Dorsolateral prefrontal cortex (tissue), 122 donors: ENCODE measurements at places on chromosomes 6 and 20.

DNA sequence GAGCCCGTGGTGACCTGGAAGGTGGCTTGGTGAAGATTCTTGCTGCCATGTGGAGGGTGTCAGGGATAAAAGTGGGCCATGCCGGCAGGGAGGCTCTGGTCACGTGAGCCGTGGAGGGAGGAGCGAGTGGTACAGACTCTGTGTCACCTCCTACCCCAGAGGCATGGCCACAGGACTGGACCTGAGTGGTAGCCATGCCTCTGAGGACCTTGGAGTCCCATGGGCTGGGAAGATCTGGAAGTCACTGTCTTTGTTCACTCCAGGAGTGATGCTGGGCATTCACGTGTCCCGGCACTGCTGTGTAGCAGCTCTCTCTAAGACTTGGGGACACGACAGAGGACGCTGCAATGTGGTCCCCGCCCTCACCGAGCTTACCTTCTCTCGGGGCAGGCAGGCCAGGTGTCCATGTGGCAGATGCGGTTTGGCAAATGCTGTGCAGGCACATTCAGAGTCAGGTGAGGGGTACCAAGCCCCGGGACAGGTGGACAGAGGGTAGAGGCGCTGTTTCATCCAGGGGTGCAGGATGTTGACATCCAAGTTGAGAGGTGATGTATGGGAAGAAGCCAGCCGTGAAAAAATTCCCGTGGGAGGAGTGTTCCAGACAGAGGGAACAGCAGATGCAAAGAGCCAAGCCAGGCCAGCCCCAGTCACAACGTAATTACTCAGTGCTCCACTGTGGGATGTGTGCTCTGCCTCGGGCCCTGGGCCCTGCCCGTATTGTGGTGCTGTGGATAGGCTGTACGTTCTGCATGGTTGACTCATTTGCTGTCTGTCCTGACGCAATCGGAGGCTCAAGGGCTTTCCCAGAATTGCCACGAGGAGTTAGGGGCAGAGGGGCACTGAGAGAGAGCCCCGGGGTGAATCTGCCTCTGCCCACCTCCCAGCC is 307.8 kb downstream of the TAF4 start:
- DNase-seq: no peak

DNA sequence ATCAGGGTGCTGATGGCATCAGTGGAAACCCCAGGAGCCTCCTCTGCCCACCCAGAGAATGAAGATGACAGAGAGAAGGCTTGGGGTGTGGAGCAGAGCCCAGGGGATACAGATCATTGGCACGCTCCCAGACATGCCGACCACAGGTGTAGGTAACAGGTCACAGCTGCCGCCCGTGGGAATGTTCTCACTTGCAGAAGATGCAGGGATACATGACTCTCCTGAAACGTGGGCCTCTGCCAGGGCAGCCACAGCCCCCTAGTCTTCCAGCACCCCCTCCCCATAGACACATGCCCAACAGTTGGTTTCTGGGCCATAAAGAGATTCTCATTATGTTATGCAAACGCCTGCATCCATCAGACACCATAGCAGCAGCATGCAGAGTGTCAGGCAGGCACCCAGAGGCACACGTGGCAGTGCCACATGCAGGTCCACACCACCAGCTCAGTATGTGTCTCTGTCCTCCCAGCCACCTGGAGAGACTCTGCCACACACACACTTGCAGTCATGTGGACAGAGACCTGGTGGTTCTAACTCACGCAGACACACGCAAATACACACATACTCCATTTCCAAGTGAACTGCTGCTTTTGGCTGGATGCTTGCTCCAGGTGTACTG is 45.5 kb downstream of the LRFN2 start:
- DNase-seq: peak; percentile 84

DNA sequence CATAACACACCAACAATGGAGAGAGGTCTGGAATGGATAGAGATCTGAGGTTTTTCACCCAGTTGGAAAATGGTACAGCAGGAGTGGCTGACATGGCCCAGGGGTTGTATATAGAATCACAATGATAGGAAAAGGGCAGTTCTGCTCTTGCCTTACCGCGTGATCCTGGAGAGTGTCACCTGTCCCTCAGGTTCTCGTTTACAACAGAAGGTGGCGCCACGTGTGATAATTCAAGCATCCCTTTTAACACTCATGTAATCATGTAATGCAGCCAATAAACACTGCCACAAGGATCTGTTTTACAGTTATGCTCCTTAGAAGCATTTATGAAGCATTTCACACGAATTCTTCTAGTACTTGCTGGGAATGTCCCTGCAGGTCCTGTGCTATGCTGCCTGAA is 12.9 kb upstream of the WFDC2 start:
- no peak for DNase-seq

- DNase-seq: no peak
These were observed 330.6 kb upstream of the MARCKS start for GRCh38 chr6:113526553-113526952.

GRCh38 chr6:28710466-28711191 is 184.9 kb downstream of the GPX5 start:
- DNase-seq: no peak

DNA sequence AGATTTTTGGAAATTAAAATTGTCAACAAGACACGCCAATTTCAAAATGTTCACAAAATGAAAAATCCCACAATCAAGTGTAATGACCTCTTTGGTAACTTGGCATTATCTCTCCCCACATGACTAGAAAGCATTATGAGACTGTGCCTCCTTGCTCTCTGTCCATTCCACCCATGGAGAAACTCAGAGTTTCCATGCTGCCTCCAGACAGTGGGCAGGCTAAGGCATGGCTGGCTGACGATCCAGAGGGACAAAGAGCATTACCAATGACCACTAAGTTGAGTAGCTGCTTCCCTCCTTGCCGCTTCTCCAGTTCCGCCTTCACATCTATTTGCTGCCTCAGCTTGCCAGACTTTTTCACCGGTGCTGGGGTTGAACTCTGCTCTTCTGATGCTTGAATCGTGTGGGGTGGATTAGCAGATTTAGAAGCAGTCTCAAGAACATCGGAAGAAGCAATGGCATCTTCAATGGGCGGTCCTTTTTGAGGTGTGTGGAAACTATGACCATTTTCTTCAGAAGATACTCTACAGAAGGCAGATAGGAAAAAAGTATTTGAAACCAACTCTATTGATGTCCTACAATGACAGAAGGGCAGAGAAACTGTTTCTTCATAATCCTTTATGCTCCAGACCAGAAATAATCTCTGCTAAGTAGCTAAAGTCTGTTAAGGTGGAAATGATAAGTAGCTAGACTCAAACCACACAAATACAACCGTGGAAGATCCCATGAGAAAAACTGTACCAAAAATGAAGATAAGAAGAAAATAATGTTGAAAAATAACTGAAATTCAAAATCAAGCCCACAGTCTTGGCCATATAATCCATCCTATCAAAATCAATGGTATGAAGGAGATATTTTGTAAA is 47.5 kb upstream of the ALDH8A1 start:
- DNase-seq: no peak

- DNase-seq: no peak
These were observed 285.1 kb downstream of the BMP7 start for GRCh38 chr20:56981301-56981700.

- DNase-seq: no peak
These were observed 1.2 kb upstream of the PHACTR3 start for GRCh38 chr20:59603176-59603575.

DNA sequence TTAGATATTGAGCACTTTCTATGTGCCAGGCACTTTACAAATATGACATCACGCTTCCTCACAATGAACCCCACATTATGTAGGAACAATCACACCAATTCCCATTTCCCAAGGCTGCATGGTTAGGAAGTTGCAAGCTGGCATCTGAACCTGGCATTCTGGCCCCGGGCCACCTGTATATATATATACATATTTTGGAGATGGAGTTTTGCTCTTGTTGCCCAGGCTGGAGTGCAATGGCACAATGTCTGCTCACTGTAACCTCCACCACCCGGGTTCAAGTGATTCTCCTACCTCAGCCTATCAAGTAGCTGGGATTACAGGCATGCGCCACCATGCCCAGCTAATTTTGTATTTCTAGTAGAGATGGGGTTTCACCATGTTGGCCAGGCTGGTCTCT is 30.4 kb downstream of the SRC start:
- no peak for DNase-seq

DNA sequence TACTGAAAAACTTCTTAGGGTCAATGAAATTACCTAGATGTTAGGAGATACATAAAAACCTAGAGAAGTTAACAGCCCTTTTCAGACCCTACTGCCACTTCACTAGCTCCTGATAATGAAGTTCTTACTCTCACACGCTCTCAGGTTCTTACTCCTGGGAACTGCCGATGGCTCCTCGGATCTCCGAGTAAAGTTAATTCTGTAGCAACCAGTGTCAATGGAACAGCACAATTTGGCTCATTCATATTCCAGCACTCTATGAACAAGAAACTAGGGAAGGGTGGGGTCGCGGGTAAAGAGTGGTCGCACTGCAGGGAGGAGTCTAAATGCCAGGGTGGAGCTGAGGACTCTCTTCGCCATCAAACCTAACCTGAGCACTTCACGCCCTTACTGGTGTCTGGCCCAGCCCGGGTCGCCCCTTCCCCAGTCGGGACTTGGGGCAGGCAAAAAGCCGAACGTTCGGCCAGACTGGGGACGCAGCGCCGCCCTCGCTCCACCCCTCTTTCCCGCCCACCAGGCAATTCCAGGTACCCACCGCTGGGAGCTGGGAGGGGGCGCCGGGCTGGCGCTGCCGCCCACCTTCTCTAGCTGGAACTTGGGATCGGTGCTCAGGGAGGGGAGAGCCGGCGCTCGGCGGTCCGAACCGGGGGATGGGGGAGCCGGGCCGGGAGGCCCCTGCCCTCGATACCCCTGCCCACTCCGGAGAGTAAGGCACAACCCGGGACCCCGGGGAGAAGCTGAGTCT is 744 bp downstream of the RAB23 start:
- DNase-seq: no peak

GRCh38 chr6:3449750-3450305 is 7.0 kb downstream of the SLC22A23 start:
- DNase-seq: no peak

GRCh38 chr6:112571488-112572270 is 224.5 kb downstream of the RFPL4B start:
- no peak for DNase-seq

- DNase-seq: no peak
These were observed 93.0 kb upstream of the MAFB start for GRCh38 chr20:40782043-40782368.

GRCh38 chr6:2748183-2748582 is 2.5 kb downstream of the MYLK4 start:
- DNase-seq: no peak

- DNase-seq: no peak
These were observed 6.5 kb upstream of the PERP start for GRCh38 chr6:138113588-138114210.

GRCh38 chr6:51464956-51465355 is 622.5 kb downstream of the PKHD1 start:
- no peak for DNase-seq

GRCh38 chr6:2993755-2994317 is 5.9 kb upstream of the NQO2 start:
- DNase-seq: no peak

- DNase-seq: no peak
These were observed 62.4 kb upstream of the FERMT1 start for GRCh38 chr20:6185268-6185667.

GRCh38 chr6:154457881-154458284 is 52.6 kb downstream of the CNKSR3 start:
- DNase-seq: no peak

- DNase-seq: no peak
These were observed 38.5 kb downstream of the RIPOR3 start for GRCh38 chr20:50652702-50653294.

- no peak for DNase-seq
These were observed 28.4 kb upstream of the RIN2 start for GRCh38 chr20:19729672-19730071.

- no peak for DNase-seq
These were observed 315.6 kb upstream of the PTCHD4 start for GRCh38 chr6:48426636-48427035.

- no peak for DNase-seq
These were observed 21.7 kb downstream of the TGM6 start for GRCh38 chr20:2402271-2402980.

- peak; percentile 48 for DNase-seq
These were observed 29.5 kb downstream of the SNX5 start for GRCh38 chr20:17938871-17939619.

GRCh38 chr6:115573861-115574260 is 486.8 kb downstream of the FRK start:
- DNase-seq: no peak

- no peak for DNase-seq
These were observed 41.0 kb upstream of the TMEM217 start for GRCh38 chr6:37298958-37299357.

DNA sequence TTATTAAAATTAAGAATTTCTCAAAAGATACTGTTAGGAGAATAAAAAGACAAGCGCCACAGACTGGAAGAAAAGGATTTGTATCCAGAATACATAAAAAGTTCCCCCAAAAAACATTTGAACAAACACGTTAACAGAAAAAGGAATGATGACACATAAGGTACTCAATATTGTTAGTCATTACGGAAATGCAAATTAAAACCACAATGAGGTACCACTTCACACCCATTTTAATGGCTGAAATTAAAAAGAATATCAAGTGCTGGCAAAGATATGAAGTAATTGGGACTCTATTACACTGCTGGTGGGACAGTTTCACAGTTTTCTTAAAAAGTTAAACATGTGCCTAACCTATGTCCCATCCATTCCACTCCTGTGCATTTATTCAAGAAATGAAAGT is 51.4 kb downstream of the HECA start:
- DNase-seq: no peak

DNA sequence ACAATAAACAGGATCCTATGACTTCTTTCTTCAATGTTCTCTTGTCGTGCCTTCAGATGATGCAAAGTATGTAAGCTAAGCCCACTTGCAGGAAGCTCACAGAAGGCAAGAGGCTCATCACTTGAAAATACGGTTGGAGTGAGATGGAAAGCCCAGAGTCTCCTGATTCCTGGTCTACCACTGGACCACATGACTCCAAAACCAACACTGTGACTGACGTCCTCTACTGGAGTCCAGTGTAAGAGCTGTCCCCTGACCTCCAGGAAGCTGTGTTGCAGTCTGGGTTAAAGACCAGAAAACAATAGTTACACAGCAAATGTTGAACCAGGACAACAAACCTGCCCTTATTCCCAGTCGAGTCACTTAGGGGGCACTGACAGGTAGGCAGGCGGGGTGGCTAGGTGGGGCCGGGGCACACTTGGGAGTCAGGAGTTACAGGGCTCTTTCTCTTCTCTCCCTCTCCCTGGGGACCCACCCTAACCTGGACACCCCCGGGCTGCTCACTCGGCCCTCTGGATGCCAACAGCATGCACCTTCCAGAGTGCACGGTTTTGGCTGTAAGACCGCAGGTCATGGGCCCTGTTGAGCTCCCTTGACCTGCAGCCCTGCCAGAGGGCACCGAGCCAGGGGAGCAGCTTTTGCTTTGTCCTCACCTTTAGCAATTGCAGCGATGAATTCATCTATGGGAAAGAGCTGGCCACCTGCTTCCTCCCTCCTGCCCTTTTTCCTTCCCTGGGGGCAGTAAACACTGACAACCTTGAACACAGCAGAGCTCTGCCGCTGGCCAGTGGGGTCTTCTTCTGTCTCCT is 7.4 kb downstream of the PCK1 start:
- DNase-seq: no peak

DNA sequence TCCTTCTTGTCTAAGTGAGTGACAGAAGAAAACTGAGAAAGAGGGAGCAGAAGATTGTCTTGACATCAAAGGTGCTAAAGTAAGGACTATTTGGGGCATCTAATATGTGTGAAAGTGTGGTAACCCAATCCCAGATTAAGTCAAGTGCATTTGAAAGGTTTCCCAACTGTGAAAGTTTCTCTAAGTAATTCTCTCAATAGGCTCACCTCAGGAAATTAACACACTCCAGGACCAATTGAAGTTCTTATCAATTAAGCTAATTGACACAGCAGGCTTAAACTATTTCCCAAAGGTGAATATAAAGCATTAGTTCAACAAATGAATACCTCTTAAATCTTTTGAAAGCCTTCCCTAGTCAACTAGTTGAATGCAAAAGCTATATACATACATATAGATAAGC is 212.8 kb upstream of the FUT9 start:
- no peak for DNase-seq
